NCI-H1092 (cell line): ENCODE measurements at places on chromosomes 7 and 10.

DNA sequence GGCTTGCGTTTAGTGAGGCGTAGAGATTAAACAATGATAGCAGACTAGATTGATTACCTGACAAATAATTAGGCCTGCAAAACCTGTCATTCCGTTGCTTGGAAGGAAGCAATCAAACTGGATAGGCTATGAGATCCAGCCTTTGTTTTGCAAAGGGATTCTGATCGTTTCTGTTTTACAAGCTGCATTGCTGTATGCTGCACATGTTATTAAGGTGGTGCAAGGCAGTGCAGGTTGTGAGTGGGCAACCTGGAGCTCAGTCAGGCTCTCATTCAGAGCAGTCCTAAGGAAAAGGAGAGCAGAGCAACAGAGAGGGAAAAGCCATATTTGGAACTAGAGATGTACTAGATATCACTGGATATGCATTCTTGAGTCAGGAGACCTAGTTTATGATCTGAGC lies 6.9 kb upstream of the NOBOX start:
- DNase-seq: no peak

GRCh38 chr10:44310762-44311562 lies 73.9 kb downstream of the CXCL12 start:
- no peak for DNase-seq

DNA sequence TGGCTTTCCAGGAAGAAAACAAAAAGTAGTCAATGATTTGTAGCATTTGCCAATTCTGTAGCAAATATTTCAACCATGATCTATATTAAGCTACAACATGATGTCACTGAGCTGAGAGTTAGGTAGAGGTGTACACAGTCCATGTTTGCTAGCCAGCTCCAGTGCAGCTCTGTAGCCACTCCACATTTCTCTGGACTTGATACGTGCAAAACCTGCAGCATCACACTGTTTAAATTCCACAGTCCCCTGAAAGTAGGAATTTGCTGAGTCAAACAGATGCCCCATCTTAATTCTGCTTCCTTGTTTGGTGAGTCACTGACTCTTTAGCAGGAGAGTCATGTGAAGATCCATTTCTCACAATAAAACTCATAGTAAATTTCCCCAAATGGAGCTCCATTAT lies 89.8 kb upstream of the LRRTM3 start:
- no peak for DNase-seq

DNA sequence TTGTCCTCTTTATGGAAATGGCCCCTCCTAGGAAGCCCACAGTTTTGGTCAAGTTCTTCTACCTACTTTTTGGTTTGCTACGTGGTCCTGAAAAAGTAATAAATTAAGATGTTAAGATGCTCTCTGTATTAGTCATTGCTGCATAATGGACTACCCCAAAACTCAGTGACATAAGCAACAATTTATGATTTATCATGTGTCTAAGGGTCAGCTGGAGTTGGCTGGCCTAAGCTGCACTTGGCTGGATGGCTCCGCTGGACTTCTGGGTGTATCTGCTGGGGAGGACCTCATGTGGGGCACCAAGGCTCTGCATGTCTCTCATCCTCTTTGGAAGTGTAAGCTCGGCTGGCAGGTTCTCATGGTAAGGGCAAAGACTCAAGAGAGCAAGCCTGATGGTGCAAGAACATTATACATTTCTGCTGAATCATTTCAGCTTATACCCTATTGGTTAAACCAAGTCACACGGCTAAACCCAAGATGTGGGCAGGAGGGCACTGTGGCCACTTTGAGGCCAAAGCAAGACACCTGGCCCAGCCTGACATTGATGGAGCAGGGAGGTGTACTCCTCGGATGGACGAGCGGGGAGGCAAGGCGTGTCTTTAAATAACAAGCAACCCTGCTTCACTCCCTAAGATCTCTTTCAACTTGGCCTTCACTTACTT lies 47.7 kb downstream of the TBXAS1 start:
- no peak for DNase-seq

- DNase-seq: no peak
Observed at GRCh38 chr10:6217611-6218010, 14.9 kb downstream of the PFKFB3 start.

- no peak for DNase-seq
Observed at GRCh38 chr10:43607199-43607573, 948 bp downstream of the ZNF485 start.
